ENCODE measurements at places on chromosomes 11 and 22.

DNA sequence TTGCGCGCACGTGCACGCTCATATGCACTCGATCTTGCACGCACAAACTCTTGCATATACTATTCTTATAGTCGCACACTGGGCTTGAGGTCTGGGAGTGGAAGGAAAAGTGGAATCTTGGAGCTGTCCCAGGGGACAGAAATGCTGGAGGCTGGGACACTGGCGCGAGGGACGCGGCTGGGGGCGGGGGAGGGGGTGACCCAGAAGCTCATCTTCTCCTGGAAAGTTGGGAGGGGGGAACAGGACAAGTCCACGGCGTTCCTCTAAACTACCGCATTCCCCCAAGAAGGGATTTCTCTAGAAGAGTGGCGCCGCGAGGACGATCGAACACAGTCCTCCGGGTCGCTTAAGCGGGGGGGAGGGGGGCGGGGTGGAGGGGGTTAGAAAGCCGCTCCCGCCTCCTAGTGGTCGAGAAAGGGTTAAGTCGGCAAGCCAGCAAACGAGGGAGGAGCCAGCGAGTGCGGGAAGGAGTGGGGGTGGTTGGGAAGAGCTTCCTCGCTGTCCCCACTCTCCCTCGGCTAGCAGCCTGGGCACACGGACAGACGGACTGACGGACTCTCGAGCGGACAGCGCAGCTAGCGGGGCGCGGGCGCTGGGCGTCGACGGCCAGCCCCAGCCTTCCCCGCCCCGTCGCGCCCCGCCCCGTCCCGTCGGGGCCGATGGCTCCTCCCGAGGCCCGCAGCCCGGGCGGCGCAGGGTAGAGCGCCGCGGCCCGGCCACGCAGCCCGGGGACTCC, at the start of gene RTN4RL2:
RTN4RL2 (plus strand) TSS at position 507 of the 736 bp plus-strand sequence. CDS start 338 bp downstream, outside the sequence.
- DNase-seq = no peak

GRCh38 chr22:29625090-29625825, 21.8 kb downstream of the NF2 start:
- no peak for DNase-seq

GRCh38 chr11:132579136-132579535, 953.2 kb downstream of the OPCML start:
- no peak for DNase-seq

DNA sequence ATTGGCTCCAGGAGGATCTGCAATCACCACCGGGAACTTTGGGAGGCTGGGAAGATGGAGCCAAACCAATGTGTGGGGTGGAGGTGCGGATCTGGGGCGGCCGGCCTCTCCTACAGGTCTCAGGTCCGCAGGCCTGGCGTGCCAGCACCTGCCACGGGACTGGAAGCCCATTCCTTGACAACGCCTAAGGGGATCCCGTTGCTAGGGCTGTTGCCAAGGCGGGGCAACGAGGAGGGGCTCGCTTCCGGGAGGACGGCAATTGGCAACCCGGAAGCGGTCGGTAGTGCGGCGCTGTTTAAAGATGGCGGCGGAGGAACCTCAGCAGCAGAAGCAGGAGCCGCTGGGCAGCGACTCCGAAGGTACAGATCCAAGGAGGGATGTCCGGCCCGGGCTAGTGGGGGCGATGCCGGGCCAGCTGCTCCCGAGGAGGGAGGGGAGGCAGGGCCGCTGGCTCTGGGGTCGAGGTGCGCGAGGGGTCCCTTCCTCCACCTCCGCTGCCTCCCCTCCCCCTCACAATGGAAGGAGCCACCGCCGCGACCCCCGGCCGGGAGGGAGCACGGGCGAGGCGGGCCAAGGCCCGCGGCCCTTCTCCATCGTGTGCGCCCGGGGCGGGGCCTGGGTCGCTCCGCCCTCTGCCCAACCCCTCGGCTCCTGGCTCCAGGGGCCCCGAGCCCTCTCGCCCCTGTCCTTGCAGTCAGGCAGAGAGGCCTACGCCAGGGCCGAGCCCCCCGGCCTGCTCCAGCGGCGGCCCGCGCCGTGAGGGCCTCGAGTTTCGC, at the start of gene OTUB1:
OTUB1 (plus strand) TSS at position 283 of the 776 bp plus-strand sequence; CDS start at position 302, 19 bp downstream.
- no peak for DNase-seq

DNA sequence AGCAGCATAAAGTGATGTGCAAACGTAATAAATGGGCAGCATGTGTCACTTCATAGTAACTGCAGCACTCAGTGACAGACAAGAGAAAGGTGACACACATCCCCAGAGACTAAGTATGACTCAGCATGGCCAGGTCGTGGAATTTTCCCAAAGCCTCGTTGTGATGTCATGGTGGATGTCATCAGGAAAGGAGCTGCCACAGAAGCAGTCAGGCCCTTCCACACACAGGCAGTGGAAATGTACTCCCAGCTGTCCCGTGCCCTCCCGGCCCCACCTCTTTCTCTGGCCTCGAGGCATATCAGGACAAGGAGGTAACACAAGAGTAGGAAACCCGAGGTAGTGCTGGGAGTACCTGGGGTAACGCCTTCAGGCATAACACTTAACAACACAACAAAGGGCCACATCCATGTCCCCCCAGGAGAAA, 8.1 kb downstream of the PC start:
- no peak for DNase-seq

DNA sequence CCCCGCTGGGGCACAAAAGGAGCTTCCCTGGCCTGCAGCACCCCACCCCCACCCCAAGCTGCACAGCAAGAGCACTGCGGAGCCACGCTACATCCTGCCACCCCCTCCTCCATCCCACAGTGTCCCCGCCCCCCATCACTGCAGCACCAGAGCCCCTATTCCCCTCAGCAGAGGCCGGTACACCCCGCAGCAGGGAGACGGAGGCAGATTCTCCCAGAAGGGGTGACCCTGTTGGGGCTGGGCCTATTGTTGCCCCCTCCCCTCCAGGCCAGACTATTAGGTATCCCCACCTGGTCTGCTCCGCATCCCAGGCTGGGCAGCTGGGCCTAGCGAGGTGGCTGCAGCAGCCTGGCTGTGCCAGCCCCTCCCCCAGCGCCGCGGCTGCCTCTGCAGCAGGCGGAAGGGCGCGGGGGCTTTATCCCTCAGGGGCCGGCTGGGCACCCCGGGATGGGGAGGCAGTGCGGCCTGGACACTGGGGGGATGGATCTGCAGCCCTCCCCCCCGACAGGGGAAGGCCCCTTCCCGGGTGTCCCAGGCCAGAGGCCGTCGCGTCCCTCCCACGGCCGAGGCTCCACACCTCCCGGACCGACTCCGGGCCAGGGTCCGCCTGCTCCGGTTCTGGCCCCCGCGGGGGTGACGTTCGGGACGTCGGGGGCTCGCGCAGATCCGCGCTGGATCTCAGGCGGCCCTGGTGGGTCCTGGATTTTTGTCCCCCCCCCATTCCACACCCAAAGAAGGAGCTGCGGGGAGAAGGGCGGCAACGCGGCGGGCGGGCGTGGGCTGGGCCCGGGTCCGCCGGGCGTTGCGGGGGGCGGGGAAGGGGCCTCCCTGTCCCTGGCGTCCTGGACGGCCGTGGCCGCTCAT, 943 bp downstream of the DUSP8 start:
- DNase-seq = no peak

DNA sequence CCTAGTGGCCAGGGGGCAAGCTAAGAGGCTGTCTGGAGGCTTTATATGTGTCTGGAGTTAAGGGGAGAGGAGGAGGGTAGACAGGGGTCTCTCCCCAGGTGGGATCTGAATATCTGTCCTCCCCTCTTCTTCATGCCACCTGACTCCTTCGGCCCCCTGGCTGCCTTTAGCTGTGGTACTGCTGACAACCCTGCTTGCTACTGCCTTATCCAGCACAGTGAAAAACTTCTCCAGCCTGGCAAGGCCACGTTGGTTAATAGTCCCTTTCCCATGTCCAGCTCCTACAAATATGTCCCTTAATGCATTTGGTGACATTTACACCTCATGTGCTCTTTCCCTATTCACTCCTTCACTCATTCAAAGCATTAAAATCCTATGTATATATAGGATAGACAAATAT, 42.4 kb upstream of the NNMT start:
- no peak for DNase-seq

DNA sequence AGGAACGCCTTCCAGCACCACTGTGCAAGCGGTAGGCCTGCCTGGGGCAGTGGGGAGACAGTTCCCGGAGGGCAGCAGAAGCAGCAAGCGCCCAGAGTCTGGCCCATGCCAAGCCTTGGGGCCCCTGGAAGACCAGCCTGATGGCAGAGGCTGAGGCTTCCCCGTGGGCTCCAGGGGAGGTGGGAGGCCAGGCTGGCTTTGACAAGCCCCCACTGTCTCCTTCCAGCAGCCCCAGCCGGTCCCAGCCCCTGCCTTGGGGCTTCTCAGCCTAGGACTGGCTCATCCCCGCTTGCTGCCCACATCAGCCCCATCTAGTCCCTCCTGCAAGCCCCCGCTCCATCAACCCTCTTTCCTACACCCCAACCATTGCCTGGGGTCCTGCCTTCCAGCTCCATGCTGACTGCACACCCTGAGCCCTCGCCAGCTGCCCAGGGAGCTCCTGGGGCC, 46.7 kb downstream of the IGF2 start:
- no peak for DNase-seq

DNA sequence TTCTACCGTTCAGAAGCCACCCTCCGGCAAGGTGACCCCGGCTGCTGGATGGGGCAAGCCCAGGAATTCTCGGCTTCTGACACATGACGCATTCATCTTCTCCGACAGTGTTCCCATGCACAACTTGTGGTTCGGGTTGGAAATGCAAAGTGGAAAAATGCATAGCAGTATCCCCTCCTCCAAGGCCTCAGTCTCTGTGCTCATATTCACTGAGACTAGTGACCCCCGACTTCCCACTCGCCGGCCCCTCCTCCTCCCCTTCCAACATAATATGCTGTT, 70.0 kb upstream of the NTM start:
- DNase-seq = no peak

DNA sequence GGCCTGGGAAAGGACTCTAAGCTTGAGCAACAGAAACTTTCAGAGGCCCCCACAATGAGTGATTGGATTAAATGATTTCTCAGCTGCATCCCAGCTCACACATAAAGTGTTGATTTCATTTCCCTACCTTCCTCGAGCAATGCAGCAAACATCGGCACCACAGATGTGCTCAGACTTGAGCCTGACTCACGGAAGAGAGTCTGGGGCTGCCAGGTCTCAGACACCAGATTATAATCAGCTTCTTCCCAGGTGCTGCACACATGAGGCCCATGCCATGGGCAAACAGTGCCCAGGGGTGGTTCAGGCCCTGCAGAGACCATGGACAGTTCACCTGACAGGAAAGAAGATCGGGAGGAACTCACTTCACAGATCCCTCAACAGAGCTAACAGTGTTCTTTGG, 226.6 kb upstream of the TENM4 start:
- DNase-seq = no peak

GRCh38 chr11:35076201-35077100, 62.5 kb upstream of the CD44 start:
- DNase-seq = no peak

DNA sequence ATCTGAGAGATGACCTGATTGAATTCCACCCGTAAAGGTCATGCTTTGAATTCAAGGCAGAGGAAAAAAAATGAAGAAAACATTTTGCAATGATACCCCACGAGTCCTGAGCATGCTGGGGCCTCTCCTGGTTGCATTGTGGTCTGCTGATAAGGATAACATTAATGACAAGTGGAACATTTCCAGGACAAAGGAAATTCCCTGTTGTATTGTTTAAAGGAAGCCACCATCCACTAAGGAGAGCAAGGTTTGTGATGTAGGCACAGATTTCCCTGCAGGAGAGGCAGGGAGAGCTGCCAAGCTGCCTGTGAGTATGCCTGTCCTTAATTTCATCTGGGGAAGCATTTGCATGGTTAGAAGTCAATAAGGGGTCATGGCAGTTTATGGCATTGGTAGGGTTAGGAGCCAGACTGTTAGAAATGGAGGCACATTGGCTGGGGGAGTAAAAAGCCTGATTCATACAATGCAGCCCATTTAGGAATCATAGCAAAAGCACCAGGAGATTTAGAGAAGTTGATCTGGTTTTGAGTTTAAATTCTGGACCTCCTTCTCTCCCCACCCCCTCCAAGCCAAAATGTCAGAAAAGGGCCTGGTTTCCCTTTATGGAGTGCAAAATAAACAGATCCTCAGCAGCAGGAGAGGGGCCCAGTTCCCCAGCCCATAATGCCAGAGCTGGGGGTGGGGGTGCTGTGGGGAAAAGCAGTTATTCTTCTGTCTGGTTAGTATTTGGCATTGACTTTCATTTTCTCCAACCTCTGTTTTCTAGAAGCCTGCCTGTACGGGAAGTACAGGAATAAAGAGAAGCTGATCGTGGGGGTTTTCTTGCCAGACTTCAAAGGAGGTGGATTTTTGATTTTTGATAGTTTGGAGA, 22.1 kb downstream of the FLI1 start:
- no peak for DNase-seq

- no peak for DNase-seq
Observed at GRCh38 chr11:21556926-21557325, 636.0 kb upstream of the ANO5 start.

DNA sequence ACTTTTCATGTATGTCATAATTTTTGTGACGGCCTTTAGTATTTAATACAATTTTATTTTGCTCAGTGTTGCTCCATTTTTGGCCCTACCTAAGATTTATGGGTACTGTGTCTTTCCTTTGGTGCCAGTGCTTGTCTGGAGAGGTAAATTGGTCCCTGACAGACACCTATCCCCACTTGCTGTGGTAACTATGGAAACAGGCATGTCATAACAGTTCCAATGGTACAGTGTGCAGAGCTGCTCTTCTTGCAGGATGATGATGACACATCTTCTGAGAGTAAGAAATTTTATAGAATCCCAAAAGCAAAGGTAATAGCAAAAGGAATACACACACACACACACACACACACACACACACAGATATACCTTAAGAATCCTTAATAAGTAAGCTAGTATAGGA, 118.5 kb downstream of the ELP4 start:
- DNase-seq = no peak

DNA sequence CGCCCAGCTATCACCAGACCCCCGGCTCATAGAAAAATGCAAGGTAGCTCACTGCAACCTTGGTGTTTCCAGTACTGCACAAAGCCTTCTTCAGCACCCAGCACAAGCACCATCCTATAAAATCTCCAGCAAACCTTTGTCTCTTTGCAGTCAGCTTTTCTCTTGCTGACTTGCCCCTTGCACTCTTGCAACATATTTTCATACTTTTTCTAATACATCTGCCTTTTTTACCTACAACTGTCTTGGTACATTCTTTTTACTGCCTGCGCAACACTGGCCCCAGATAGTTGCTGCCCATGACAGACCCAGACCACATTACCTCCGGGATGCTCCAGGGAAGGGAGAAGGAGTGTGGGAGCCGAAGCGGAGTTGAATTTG, 142.4 kb downstream of the MPPED1 start:
- DNase-seq = no peak

DNA sequence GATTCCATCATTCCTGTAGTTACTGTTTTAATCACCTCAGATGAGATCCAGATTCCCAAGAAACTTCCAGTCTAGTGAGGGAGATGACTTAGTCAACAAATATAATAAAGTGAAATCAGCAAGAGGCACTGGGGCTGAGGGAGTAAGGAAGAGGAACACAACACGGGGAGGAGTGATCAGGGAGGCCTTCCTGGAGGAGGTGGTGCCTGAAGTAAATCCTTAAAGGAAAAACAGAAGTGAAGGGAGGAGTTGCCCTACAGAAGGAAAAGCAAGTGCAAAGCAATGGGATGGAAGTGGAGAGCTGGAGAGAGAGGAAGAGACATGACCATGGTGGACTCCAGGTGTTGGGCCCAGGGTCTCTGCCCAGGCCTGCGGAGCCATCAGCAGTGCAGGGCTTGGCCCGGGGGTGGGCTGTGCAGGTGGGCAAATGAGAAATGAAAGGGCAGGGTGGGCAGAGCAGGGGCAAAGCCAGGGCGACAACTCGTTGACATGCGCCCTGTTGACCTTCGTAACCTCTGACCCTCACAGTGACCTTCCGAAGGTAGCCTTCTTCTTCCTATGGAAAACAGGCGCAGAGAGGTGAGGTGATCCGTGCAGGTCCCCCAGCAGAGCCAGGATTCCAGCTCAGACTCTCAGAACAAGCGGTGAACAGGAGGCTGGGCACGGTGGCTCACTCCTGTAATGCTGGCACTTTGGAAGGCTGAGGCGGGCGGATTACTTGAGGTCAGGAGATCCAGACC, 12.1 kb upstream of the PPARA start:
- DNase-seq = no peak
